Fibroblast of skin of right quadriceps (primary cell): ENCODE measurements at places on chromosomes 5 and 9.
A peak's percentile ranks its signal among the peaks of the same experiment; 100 is the strongest.

- DNase-seq, result no peak
Observed at GRCh38 chr5:59446356-59446755, 447.2 kb downstream of the PDE4D start.

- no peak for DNase-seq
Observed at GRCh38 chr5:153952057-153952456, 86.7 kb downstream of the FAM114A2 start.

GRCh38 chr9:76090909-76091308, 200.4 kb downstream of the PCSK5 start:
- DNase-seq, result no peak

- DNase-seq, result no peak
Observed at GRCh38 chr5:138927979-138928378, 52.8 kb upstream of the LRRTM2 start.

DNA sequence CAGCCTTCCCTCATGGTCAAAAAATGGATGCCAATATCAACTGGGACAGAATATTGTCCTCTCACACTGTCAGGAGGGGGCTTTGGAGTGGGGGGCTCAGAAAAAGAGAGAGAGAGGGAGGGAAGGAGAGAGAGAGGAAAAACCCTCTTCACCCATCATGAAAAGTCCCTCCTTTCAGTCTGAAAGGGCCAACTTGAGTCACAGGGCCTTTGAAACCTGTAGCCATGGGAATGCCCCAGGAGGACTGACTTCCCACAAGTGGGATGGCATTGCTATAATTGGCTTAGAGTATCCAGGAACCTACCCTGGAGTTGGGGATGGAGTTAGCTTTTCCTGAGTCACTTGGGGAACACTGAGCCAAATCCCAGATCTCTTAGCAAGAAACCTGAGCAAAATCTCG, 41.2 kb downstream of the DNAJC21 start:
- DNase-seq, result no peak

GRCh38 chr5:141241496-141241895, 3.7 kb upstream of the PCDHB15 start:
- DNase-seq, result no peak

DNA sequence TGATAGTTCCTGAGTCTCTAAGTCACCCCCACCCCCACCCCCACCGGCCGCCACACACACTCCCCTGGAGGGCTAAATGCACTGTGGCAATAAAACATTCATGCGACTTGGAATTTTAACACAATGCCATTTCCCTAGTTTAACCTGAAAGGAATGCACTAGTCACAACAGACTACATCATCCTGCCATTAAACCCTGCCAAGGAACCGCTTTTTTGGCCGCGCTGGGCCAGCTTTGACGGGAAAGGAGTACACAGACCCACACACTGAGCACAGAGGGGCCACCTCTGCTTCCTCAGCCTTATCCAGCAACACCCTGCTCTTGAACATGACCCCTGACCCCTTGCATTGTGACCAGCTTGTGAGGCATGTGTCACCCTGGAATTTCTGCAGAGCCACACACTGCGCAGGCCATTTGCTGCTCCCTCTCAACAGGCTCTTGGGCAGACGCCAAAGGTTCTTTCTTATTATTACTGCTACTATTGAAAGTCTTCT, 165.3 kb downstream of the BNC2 start:
- peak; percentile 99 for DNase-seq

DNA sequence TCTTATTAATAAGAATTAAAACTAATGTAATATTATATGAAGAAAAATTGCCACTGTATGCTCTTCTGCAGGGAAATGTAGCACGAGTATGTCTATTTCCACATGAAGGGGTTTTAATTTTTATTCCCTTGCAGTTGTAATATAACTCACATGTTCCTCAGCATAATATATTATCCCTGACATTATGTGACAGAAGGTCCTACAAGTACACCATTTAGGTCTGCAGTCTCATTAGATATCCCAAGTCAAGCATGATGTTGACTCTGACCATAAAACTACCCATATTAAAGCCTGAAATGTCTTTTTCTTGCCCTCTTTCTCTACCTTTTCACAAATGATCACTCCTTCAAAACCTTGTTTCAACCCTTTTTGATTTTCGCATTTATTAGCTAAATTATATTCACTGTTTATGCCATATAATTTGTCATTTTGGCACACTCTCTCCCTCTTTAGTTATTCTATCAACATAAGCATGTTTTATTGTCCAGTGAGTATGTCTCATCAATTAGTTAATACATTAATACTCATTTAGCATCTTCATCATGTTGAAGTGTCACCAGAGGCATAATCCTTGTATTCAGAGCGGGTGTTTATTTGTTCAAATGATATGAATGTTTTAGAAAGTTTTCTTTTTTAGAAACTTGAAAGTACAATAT, 532.8 kb downstream of the MAT2B start:
- DNase-seq, result no peak
